T follicular helper cell (primary cell): ENCODE measurements at places on chromosomes 3 and 15.

GRCh38 chr15:81146466-81146865, 12.4 kb downstream of the CFAP161 start:
- no peak for DNase-seq

GRCh38 chr3:100526613-100527346, 34.4 kb downstream of the TMEM45A start:
- DNase-seq = no peak

GRCh38 chr3:122977746-122978466, 49.7 kb downstream of the SEMA5B start:
- no peak for DNase-seq

- DNase-seq = no peak
Observed at GRCh38 chr3:5058471-5058951, 63.6 kb upstream of the ARL8B start.

DNA sequence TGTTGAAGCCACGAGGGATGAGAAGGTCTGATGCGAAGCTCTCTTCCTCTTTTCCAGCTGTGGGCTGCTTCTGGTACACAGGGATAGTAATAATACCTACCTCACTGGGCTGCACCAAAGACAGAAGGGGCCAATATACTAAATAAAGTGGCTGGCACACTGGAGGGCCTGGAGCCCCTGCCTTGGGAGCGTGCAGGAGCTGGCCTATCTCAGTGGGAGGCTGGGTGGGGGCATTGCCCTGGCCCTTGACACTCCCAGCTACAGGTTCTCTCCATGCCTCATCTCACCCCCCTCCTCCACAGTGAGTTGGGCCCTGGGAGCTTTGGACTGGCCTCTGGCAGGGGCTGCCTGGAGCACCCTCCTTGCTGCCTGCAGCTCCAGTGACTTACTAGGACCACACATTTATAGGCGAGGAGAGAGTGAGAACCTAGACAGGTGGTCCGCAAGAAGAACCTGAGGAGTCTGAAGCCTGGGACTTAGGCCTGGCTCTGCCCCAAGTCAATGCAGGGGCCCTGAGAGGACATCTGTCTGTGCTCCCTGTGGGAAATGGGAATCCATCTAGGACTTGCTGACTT, 1.6 kb downstream of the NOX5 start:
- no peak for DNase-seq

- DNase-seq = no peak
Observed at GRCh38 chr3:147921051-147921450, 511.9 kb downstream of the ZIC1 start.

- DNase-seq = no peak
Observed at GRCh38 chr15:99986297-99987118, 253.3 kb upstream of the LYSMD4 start.

- DNase-seq = no peak
Observed at GRCh38 chr3:160841455-160841854, 85.4 kb downstream of the PPM1L start.

- no peak for DNase-seq
Observed at GRCh38 chr3:113771993-113772392, 25.2 kb downstream of the ATP6V1A start.

- DNase-seq = no peak
Observed at GRCh38 chr3:60440869-60441268, 810.4 kb downstream of the FHIT start.

- DNase-seq = no peak
Observed at GRCh38 chr3:3351226-3351625, 171.7 kb upstream of the CRBN start.

DNA sequence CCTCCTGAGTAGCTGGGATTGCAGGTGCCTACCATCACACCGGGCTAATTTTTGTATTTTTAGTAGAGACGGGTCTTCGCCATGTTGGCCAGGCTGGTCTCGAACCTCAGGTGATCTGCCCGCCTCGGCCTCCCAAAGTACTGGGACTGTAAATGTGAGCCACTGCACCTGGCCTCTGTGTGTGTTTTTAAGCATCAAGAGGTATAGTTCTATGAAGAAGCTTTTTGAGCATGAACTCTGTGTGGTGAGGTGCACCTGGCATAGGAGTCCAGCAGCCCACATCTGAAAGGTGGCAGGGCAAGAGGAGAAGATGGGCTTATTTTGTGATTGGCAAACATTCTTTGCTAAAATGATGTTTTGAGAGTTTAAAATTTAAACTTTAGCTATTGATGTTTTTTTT, 118.0 kb downstream of the DGKG start:
- no peak for DNase-seq

GRCh38 chr3:68988740-68989139, 24.7 kb downstream of the EOGT start:
- no peak for DNase-seq

- peak; percentile 55 for DNase-seq
Observed at GRCh38 chr15:70559265-70560239, 203.8 kb downstream of the UACA start.

DNA sequence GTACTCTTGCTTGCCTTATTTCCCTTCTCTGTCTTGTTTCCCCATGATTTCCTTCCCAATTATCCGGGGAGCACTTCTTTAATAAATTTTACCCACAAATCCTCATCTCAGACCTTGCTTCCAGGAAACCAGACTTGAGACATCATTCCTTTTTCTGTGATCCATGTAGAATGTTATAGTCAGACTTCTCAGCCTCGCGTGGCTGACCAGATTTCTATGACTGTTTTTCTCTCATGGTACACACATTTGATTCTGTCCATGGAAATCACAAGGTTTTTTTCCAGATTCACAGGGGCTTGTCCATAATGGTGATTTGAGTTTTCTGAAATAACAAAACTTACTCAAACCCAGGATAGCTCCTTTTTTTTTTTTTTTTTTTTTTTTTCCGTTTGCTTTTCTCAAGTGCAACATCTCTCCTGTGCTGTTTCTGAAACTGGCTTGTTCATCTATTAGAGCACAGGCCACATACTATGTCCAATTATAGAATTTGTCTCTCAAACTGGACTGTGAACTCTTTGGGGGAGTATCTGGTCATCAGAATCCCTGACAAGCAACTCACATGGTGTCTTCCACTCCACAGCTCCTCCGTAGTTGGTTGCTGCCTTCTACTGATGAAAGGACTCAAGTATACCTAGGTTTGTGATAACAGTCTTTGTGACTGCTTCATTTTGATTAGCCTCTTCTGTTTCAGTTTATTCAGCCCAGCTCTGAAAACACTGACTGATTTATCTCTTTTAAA, 50.8 kb downstream of the RBMS3 start:
- no peak for DNase-seq
